ENCODE measurements at places on chromosomes 16 and 17. TPM values are rescaled to one million over a fixed set of nuclear protein-coding genes. Genes with fewer than 3 reads are reported as not detected.

DNA sequence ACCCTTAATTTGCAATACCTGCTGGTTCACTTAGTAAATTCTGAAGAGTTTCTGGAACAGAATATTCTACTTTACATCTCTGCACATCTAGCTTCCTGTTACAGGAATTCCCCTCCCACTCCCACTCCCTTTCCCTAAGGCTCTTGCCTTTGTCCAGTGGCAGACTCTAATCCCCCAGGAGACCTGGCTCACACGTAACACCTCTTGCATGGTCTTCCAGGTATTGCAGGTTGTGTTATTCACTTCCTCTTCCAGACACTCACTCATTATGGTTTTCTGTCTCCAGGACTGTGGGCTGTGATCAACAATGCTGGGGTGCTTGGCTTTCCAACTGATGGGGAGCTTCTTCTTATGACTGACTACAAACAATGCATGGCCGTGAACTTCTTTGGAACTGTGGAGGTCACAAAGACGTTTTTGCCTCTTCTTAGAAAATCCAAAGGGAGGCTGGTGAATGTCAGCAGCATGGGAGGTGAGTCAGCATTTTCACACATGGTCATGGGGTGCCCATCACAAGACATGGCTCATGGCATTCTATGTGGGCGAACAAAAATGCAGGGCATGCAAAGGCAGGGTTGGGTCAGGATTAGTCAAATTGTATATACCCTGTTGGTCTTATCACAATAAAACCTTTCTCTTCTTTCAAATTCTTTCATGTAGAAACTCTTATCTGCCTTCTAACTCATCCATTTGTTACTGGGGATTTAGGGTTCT lies 35.8 kb downstream of the HSD17B2 start:
- DNase-seq, result peak; percentile 89

The ARHGAP44 gene
- 1.3 TPM for total RNA-seq

- peak; percentile 33 for DNase-seq
Measured at GRCh38 chr17:2302778-2303203, 794 bp downstream of the SMG6 start.

DNA sequence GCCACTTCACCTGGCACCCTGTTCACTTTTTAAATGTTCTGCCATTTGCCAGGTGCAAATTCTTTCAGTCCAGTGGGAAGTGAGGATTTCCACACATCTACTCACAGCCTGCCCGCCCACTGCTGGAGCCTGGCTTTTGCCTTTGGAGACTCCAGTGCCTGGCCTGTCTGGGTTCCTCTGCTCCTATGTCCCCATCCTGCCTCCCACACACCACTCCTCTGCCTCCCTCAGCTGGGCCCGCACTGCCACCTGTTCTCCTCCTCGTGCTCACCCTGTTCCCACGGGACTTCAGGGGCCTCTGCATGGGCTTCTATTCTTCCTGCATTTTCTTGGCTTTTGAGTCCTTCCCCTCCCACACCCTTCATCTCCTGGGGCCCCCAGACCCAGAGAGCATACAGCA lies 7.9 kb upstream of the NDRG4 start:
- no peak for DNase-seq
